ENCODE measurements at places on chromosomes 1 and 21. TPM values are rescaled to one million over a fixed set of nuclear protein-coding genes. Genes with fewer than 3 reads are reported as not detected.

Gene TLCD4
- 7.4 TPM for polyA plus RNA-seq

Gene CGN
- polyA plus RNA-seq, result 1.5 TPM

Gene AKNAD1
- polyA plus RNA-seq, result not detected

Gene MMEL1
- not detected for polyA plus RNA-seq

Gene CACHD1
- polyA plus RNA-seq, result 3.1 TPM

Gene SLFNL1
- 0.26 TPM for polyA plus RNA-seq

Gene LYST
- 30.0 TPM for polyA plus RNA-seq

Gene ITLN2
- not detected for polyA plus RNA-seq

Gene NBPF20
- polyA plus RNA-seq, result 0.07 TPM

Gene OBSCN
- 2.8 TPM for polyA plus RNA-seq
